K562 (cell line): ENCODE measurements at places on chromosomes 6 and 20. TPM values are rescaled to one million over a fixed set of nuclear protein-coding genes. Genes with fewer than 3 reads are reported as not detected.

DNA sequence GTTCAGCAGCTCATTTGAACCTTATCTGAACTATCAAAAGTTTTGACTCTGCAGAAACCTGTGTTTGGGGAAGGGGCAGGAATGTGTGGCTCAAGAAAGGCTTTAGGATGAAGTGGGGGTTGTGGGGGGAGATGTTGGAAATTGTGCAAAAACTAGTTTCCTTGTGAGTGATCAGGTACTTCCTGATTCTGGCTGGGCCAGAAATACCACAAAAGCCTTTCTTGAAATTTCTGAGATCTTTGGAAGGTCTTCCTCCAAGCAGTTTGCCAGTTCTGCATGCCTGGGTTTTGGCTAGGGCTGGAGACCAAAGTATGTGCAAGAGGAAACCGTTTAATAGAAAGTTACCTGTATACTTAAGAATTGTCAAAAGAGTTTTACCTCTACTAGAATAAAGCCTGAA is 116.6 kb downstream of the BMP2 start:
- no peak for DNase-seq

DNA sequence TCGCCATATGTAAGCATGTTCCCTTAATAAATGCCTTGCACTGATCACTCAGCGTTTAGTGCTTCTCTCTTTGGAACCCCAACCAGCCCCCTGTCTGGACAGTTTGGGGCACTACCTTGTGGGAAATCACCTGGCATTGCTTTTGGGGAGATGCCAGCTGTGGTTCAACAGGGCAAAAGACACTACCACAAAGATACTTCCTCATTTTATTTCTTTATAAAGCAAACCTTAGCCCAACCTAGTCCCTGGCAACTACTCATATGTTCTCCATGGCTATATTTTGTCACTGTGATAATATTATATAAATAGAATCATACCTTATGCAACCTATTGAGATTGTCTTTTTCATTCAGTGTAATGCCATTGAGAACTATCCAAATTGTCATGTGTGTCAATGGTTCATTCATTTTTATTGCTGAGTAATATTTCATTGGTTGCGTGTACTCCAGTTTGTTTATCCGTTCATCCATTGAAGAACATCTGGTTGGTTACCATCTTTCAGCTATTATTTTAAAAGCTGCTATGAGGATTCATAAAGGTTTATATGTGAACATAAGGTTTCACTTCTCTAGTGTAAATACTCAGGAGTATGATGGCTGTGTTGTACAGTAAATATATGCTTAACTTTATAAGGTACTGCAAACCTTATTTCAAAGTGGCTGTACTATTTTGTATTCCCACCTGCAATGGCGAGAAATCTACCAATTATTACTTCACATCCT is 114.8 kb downstream of the MOXD1 start:
- DNase-seq = no peak

DNA sequence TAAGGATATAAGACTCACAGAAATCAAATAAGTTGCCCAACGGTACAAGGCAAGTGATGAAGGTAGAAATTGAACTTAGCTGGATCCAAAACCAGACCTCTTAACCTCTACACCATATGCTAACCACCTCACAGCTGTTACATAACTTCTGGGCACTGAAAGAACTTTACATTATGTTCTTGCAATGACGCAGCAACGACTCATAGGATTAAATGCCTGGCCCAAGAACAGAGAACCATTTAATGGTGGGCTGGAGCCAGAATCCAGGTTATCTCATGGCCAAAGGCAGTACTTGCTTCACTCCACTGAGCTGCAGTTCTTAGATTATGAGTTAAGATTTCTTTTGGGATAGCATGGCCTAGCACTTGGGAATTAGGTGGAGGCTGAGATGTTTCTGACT is 4.4 kb downstream of the TRMT6 start:
- no peak for DNase-seq

- DNase-seq = no peak
Measured at GRCh38 chr6:3393836-3394202, 63.0 kb downstream of the SLC22A23 start.

CAGE1 gene
- total RNA-seq = 0.11 and 0.33 TPM in 2 replicates

TAP2 gene
- total RNA-seq = 47.2 and 53.5 TPM in 2 replicates

CST4 gene
- total RNA-seq = not detected in 2 replicates

NOX3 gene
- not detected in 2 replicates for total RNA-seq

TLDC2 gene
- total RNA-seq = not detected in 2 replicates

SAPCD1 gene
- total RNA-seq = 13.4 and 15.8 TPM in 2 replicates
